CD4-positive, alpha-beta T cell treated with Interleukin-6 at 100 ng/mL for 8 hours (primary cell): ENCODE measurements at places on chromosomes 7 and 10.

GRCh38 chr10:3801558-3802192, 16.7 kb upstream of the KLF6 start:
- DNase-seq, result no peak

- DNase-seq, result no peak
Observed at GRCh38 chr10:91208642-91209041, 11.8 kb upstream of the PCGF5 start.

DNA sequence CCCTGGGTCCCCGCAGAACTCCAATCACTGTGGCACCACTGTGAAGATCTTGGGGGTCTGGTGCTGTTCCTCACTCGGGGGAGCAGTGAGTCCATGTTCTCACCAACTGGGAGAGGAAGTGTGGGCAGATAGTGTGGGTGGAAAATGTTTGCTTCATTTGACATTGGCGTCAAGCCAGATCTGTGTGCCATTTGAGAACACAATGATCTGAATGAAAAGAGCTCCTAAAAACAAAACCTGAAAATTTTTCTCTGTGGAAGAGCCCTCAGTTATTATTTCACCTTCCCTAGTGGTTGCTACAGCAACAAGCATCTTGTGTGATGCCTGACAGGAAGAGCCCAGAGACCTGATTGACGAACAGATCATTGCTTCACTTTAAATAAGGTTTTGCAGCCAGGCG, 125.6 kb downstream of the VIPR2 start:
- DNase-seq, result no peak

DNA sequence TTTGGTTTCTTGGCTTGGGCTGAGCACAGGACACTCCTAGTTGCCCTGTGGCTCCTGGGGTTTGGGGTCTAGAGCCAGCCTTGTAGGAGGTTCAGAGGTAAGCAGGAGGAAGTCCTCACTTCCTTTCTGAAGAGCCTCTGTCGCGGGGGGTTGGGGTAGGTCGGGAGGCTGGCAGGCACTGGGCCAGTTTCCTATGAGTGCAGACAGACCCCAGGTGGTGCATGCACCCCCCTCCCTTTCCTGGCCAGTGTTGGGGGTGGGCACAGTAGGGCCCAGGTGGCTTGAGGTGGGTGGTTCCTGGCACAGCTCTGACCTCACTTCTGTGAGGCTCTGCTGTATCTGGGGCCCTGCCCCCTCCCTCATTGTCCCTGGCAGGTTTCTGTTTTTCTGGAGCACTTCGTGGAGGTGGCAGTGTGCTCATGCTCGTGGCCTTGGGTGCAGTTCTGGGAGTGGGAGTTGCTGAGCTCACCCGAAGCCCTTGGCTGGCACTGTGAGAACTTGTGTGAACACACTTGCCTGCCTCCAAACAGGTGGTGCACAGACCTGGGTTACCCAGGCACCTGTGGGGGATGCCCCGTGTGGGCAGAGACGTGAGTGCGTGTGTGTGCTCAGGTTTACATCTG, 1.8 kb downstream of the PALD1 start:
- DNase-seq, result no peak
